M059J (cell line): ENCODE measurements at places on chromosomes 11 and 22. TPM values are rescaled to one million over a fixed set of nuclear protein-coding genes. Genes with fewer than 3 reads are reported as not detected.

The SPDYC gene
- total RNA-seq: not detected in 2 replicates

The PHOX2A gene
- total RNA-seq: not detected in 2 replicates

The TNKS1BP1 gene
- 18.4 and 44.4 TPM in 2 replicates for total RNA-seq

DNA sequence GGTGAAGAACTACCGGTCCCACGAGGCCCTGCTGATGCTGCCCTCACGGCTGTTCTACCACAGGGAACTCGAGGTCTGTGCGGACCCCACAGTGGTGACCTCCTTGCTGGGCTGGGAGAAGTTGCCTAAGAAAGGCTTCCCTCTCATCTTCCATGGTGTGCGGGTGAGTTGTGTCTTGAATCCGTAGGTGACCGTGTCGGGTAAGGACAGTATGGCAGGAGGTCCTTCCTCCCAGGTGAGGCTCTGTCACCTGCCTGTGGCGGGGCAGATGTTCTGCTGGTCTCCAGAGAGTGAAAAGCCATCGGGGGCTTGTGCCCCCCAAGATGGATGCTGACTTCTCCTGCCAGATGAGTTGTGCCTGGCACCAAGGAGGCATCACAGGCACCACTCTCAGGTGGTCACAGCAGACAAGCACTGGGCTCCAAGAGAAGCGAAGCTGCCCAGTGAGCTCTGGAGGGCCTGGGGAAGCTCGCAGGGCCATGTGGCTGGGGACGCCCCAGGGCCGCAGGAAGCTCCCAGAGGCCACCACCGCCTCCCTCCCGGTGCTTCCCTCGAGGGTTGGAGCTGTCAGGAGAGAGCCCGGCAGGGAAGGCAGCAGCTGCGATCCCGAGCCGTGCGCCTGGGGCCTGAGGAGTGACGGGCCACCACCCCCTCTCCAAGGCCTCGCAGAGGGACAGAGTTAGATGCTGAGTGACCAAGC is 17.3 kb upstream of the PANX2 start:
- no peak for DNase-seq

GRCh38 chr11:76167590-76167989 is 38.7 kb downstream of the WNT11 start:
- DNase-seq: no peak
